Stimulated activated naive CD8-positive, alpha-beta T cell treated with anti-CD3 and anti-CD28 coated beads, Interleukin-15, amount 100 ng/mL, for 72 hours (primary cell): ENCODE measurements at places on chromosomes 4 and X.

- DNase-seq = no peak
Observed at GRCh38 chr4:4591071-4591470, 49.2 kb upstream of the STX18 start.

DNA sequence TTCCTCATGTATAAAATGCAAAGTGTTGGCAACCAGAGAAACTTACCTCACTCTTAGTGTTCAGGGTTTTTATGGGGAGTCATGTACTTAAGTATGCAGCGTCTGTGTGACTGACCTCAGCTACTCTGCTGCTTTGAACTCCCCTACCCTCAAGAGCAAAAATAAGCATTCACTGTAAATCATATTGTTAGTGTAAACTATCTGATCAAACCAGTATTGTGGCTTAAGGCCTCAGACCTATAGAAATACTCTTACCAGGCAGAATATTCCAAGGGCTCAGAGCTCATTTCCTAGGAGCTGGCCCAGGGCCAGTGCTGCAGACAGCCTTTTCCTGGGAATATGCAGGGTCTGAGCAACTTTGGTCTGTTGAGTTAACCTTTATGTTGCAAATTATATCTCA lies 453.1 kb downstream of the CCSER1 start:
- DNase-seq = no peak

- DNase-seq = no peak
Observed at GRCh38 chrX:153854702-153855101, 24.4 kb upstream of the PDZD4 start.

DNA sequence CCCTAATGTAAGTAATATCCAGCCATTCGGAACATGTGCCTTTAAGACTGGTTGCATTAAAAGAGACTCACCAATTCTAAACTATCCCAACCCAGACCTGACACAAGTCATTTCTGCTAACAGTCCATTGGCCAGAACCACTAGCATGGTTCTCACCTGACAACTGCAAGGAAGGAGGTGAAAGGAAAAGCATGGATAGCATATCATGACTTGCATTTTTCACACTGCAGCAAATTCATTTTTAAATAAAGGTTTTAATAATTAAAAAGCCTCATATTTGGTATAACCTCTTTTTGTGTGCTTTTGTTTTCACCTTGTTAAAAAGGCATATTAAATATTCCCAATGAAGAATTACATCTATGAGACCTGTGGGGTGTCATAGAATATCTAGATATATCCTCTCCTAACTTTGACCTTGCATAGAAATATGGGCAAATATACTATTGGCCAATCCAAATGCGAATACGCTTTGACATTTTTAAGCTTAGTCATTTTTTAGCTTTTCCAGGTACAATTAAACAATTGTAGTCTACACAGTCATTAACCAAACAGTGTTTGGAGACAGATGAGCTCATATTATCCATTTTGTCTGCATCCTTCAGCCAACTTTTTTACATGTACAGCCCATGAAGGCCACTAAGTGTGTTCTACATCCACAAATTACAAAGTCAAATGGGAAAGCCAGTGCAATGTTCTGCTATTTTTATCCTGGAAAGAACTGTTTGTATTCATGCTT lies 295.3 kb downstream of the PDGFC start:
- DNase-seq = no peak

- DNase-seq = no peak
Observed at GRCh38 chrX:115573185-115573584, 12.2 kb downstream of the PLS3 start.

DNA sequence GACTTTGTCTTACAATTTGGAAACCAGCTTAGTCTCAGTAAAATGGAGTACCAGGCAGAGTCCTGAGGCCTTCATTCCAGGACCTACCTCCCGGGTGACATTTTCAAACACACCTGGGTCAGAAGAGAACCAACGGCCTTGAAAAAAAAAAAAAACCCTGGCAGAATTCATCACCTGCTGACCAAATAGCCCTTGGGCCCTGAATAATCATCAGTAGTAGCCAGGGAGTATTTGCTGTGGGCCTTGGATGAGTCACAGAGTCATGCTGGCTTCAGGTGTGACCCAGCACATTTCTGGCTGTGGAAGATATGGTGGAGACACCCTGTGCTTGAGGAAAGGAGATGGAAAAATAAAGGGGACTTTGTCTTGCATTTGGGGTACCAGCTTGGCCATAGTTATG lies 92.2 kb downstream of the LPAR4 start:
- no peak for DNase-seq

- DNase-seq = no peak
Observed at GRCh38 chr4:37338972-37339371, 94.4 kb downstream of the NWD2 start.

GRCh38 chr4:84799318-84799717 lies 167.2 kb downstream of the WDFY3 start:
- DNase-seq = no peak
